CD4-positive, alpha-beta T cell (primary cell): ENCODE measurements at places on chromosomes 3 and 15. TPM values are rescaled to one million over a fixed set of nuclear protein-coding genes. Genes with fewer than 3 reads are reported as not detected.

Gene LMAN1L
- 0.56 TPM for total RNA-seq

Gene BFSP2
- total RNA-seq, result not detected

Gene EPB42
- not detected for total RNA-seq

Gene FGF7
- total RNA-seq, result not detected

Gene C3orf80
- total RNA-seq, result not detected

Gene CHDH
- total RNA-seq, result 0.31 TPM

Gene PPM1L
- total RNA-seq, result 3.0 TPM

Gene LRRN1
- not detected for total RNA-seq

Gene SLC12A1
- total RNA-seq, result not detected

Gene PDHB
- total RNA-seq, result 31.5 TPM

Gene POLQ
- 0.30 TPM for total RNA-seq

Gene SMCO1
- total RNA-seq, result not detected

Gene RBM15B
- total RNA-seq, result 29.2 TPM

Gene NPAP1
- not detected for total RNA-seq

Gene FAM107A
- not detected for total RNA-seq

Gene ITIH1
- not detected for total RNA-seq

Gene CRABP1
- not detected for total RNA-seq

Gene NR1I2
- 0.25 TPM for total RNA-seq

Gene SCN11A
- total RNA-seq, result 0.08 TPM

Gene PTPRG
- 0.03 TPM for total RNA-seq

Gene DOCK3
- total RNA-seq, result 0.93 TPM

Gene KCNMB2
- not detected for total RNA-seq

Gene THPO
- not detected for total RNA-seq

Gene EMC7
- total RNA-seq, result 54.0 TPM

Gene ACP3
- not detected for total RNA-seq

Gene SLC24A5
- not detected for total RNA-seq

Gene ZNF860
- total RNA-seq, result not detected

Gene VPS8
- 61.2 TPM for total RNA-seq

Gene WDR72
- total RNA-seq, result not detected

Gene MST1R
- 0.89 TPM for total RNA-seq

Gene ANKRD34C
- not detected for total RNA-seq

Gene PIAS1
- total RNA-seq, result 73.1 TPM

Gene PP2D1
- not detected for total RNA-seq

Gene ETV5
- total RNA-seq, result not detected

Gene THSD4
- not detected for total RNA-seq

Gene ERICH6
- not detected for total RNA-seq

Gene GP5
- total RNA-seq, result 3.3 TPM

Gene STRIT1
- total RNA-seq, result not detected

Gene AMOTL2
- not detected for total RNA-seq

Gene HRG
- not detected for total RNA-seq

Gene ARL6IP5
- total RNA-seq, result 65.2 TPM

Gene OR5K2
- not detected for total RNA-seq

Gene HGD
- 2.9 TPM for total RNA-seq

Gene SAXO2
- 11.1 TPM for total RNA-seq

Gene SLC9C1
- not detected for total RNA-seq

Gene TRPM1
- total RNA-seq, result not detected

Gene PCLAF
- 0.84 TPM for total RNA-seq

Gene RHCG
- not detected for total RNA-seq
